AG09319 (cell line): ENCODE measurements at places on chromosomes 2 and 18.

- DNase-seq, result no peak
Observed at GRCh38 chr2:58767828-58768714, 526.9 kb upstream of the FANCL start.

- DNase-seq, result no peak
Observed at GRCh38 chr2:84467389-84467788, 8.3 kb upstream of the SUCLG1 start.

DNA sequence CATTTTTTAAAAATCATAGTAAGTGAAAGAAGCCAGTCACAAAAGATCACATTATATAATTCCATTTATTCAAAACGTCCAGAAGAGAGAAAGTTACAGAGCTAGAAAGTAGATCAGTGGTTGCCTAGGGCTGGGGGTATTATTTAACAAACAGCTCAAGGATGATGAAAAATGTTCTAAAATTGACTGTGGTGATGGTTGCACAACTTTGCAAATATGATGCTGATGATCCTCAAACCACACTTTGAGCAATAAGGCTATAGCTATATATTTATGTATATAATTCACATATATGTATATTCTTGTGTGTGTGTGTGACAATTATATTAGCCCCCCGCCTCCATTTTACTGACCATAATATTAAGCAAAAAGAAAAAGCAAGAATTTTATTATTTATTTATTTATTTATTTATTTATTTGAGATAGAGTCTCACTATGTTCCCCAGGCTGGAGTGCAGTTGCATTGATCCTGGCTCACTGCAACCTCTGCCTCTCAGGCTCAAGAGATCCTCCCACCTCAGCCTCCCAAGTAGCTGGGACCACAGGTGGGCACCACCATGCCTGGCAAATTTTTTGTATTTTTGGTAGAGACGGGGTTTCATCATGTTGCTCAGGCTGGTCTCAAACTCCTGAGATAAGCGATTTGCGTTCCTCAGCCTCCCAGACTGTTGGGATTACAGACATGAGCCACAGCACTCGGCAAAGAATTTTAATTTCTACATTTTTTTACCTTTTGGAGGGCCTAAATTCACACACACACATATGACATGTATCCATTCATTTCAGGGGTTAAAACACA is 1.9 kb downstream of the WDR12 start:
- DNase-seq, result no peak

DNA sequence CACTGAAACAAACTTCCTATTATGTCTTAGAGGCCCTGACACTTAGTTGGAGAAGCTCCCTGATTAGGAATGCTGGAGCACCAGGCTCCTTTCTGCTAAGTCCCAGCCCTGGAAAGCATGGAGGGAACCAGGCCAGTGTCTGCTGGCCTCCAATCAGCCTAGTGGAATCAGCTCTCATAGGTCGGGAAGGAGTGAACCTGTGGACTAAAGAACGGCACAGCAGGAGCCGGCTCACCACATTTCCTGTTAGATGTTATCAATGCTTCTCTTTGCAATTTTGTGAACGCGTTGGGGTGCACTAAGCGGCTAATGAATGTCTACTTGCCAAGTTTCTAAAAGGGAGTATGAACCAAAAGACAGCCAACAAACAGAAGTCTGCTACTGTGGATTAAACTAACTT is 296.6 kb downstream of the NAPG start:
- DNase-seq, result no peak

DNA sequence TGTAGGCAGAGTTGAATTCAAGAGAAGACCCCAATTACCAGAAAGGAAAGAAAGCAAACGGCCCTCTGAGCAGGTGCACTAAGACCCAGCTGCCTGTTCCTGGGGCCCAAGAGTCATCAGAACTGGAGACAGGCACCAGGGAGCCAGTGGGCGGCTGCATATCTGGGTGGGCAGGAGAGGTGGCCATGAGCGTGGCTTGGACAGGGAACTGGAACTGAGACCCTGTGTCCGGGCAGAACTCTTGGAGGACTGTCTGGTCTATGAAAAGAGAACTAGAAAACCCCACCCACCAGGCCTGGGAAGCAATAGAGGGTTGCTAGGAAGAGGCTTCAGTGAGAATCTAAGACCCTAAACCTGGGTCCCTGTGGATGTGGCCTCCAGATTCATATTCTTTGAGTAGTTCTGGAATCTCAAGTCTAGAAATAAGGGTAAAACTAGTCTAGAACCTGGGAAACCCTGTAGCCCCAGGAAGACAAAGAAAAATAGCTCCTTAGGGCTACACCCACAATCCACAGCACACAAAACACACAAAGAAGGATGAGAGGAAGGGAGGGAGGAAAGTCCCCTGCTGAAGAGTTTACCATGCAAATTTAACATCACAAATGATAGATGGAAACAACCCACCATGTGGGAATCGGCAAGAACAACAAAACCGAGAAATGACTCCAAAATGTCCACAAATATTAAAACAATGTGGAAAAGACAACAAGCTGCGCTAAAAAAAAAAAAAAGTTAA is 147.0 kb downstream of the HDAC4 start:
- DNase-seq, result no peak

- DNase-seq, result no peak
Observed at GRCh38 chr2:8234757-8235374, 447.0 kb upstream of the ID2 start.

DNA sequence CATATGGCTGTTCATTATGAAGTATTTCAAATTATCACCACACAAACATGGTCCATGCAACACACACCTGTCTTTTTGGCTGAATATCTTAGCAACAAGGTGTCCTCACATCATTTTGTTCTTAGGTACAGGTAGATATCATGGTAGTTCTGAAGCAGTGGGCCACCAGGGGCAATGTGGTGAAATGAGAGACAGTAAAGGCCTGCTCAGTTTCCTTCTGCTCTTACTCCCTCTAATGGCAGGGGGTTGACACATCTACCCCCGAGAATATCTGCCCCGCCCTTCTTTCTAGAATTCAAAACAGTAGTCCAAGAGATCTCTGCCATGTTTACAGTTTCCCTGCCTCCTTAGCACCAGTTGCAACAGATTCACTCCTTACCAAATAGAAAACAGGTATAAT is 147.0 kb upstream of the KLHL14 start:
- no peak for DNase-seq

DNA sequence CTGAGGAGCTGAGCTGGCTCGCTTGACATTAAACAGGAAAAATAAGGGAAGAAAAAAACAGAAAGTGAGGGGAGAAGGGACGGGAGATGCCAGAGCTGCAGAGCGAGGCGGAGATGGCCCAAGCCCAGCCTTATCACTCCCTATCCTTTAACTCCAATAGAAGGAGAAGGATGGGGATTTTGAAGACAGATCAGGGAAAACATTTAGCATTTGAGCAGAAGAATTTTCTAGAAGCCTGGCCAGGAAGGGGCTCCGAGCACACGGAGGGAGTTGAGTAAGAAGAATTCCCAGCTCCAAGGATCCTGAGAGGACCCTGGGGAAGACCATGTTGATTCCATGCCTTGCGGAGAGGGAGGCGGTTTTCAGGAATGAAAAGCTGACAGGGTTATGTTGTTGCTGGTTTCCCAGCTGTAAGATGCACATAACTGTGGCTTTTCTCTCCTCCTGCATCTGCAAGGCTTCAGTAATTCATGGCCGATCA is 35.6 kb downstream of the TWIST2 start:
- no peak for DNase-seq

DNA sequence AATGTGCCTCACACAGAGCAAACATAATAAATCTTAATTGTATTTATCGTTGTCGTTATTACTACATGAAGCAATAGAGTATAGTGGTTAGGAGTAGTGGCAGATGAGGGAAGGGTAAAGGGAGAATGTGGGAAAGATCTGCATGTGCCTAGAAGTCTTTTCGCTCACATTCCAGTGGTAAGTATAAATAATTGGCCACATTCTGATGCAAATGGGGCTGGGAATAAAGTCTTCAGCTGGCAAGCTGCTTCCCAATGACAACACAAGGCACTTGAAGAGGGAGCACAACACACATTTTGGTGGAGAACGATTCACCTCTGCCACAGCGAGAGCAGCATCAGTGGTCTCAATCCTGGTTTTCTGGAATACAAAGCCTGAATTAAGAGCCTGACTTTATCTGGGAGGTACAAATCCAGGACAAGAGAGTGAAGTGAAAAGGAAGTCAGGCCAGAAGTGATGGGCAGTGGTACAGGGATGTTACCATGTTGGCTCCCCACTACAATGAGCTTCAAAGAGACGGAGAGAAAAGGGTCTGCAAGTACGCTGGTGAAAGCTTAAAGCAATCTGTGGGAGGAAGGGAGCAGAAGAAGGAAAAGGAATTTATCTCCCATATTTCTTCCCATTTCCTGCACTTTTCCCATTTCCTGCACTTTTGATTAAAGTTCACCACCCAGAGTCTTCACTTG is 112.3 kb downstream of the ARHGAP15 start:
- DNase-seq, result no peak

GRCh38 chr18:79383388-79384056 is 12.2 kb upstream of the NFATC1 start:
- DNase-seq, result no peak

- DNase-seq, result no peak
Observed at GRCh38 chr2:128345436-128346165, 26.9 kb upstream of the HS6ST1 start.
